BJ (cell line): ENCODE measurements at places on chromosomes 13 and 19. TPM values are rescaled to one million over a fixed set of nuclear protein-coding genes. Genes with fewer than 3 reads are reported as not detected.

The ADGRE2 gene
- 0.15 and 0.72 TPM in 2 replicates for polyA plus RNA-seq

The GAPDHS gene
- not detected in 2 replicates for polyA plus RNA-seq

DNA sequence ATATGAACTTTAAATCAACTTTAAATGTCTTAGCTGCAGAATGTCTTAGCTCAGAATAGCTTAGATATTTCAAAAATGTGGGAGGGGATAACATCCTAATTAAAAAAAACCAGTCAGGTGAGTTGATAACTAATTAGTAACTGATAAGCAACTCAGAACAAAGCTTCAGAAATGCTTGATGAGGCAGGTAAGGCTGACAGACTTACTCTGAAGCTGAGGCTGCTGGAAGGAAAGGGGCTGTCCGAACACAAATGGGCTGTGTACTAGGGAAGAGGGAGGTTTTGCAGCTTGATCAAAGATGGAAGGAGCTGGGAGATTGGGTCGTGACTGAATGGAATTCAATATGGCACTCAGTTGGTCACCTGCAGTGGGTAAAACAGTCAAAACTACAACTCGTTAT is 91.2 kb upstream of the FBXL3 start:
- no peak for DNase-seq

- DNase-seq: no peak
Observed at GRCh38 chr19:50507376-50507775, 3.6 kb downstream of the JOSD2 start.

The VN1R4 gene
- not detected in 2 replicates for polyA plus RNA-seq

DNA sequence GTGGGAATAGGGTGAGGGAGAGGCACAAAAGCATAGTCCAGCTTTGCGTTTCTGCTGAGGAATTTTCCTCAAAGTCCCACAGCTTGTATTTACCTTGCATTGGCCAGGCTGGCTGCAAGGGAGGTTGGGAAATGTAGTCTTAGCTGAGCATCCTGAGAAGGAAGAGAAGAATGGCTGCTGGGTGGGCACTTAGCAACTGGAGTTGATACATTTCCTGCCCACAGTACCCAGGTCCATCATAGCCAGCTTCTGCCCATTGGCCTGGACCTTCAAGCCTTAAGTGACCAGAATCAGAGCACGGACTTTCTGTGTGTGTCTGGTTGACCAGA is 112.4 kb downstream of the SIPA1L3 start:
- no peak for DNase-seq
